ENCODE measurements at places on chromosomes 4 and X. TPM values are rescaled to one million over a fixed set of nuclear protein-coding genes. Genes with fewer than 3 reads are reported as not detected.

DNA sequence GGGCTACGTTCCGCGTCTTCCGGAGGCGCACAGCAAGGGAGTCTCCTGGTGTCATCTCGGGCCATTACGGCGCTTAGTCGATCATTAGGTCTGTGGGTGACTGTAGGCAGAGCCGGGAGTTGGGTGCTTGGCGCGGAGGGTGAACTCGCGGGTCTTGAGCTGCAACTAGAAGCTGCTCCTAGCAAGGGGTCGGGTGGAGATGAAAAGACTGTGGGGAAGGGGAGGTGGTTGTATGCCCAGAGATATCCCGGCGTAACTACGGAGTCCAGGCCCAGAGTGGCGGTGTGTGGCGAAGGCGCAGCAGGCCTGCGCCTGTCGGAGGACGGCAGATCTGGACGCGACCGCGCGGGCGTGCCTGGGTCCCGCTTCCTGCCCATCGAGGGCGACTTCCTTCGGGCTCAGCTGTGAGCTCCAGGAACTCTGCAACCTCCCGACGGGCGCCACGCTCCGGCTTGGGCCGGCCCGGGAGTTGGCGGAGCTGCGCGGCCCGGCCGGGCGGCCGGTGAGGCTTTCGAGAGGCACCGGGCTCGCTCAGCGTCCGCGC, 2.7 kb upstream of the NKX3-2 start:
- DNase-seq = no peak

- no peak for DNase-seq
Measured at GRCh38 chr4:107388736-107389274, 331.2 kb downstream of the PAPSS1 start.

DNA sequence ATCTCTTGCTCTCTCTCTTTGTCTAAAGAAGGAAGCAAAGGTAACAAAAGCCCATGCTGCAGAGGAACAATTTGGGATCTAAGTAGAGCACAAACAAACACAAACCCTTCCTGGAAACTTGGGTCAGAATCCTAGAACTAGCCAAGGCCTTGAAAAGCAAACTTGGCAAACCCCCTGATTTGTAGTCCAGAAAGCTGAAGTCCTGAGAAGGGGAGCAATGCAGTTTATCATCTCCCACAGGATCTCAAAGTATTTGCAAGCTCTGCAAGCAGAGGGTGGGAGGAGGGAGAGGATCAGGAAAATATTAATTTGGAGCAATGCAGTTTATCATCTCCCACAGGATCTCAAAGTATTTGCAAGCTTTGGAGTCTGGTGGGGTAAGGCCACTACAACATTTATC, 379.5 kb upstream of the FGF13 start:
- no peak for DNase-seq

DNA sequence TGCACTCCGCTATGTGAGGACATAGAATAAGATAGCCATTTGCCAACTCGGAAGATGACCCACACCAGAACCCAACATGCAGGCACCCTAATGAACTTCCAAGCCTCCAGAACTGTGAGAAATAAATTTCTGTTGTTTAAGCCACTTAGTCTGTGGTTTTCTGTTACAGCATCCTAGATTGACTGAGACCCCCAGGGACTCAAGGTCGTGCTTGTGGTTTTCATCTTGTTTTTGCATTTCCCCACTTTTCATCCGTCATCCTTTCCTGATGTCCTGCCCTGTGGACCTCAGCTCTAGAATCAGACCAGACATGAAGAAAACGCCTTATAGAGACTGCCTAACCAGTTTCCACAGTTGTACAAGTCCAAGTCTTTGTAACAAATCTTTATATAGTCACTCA, 54.4 kb downstream of the MCUB start:
- DNase-seq = no peak

DNA sequence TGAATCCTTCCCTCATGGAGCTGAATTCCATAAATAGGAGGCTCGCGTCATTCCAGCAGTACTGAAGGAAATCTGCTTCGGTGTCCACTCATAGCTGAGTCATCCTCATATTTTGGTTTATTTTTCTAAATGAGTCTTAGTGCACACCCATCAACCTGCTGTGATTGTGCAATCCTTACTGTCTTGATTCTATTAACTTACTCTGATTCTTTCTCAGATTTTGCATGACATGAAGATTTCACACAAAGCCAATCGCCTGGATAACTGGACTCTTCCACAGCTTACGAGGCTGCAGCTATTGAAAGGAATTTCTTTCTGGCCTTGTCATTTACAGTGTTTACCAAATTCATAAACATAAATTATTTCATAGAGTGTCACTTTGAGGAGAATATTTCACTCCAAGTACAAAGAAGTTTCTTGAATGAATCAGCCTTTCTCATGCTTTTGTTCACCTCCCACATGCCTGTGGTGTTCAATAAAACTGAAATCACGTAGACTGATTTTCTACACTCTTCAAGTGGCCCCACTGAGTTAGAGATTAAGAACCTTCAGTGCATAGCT, 207.6 kb upstream of the SLITRK2 start:
- no peak for DNase-seq

DNA sequence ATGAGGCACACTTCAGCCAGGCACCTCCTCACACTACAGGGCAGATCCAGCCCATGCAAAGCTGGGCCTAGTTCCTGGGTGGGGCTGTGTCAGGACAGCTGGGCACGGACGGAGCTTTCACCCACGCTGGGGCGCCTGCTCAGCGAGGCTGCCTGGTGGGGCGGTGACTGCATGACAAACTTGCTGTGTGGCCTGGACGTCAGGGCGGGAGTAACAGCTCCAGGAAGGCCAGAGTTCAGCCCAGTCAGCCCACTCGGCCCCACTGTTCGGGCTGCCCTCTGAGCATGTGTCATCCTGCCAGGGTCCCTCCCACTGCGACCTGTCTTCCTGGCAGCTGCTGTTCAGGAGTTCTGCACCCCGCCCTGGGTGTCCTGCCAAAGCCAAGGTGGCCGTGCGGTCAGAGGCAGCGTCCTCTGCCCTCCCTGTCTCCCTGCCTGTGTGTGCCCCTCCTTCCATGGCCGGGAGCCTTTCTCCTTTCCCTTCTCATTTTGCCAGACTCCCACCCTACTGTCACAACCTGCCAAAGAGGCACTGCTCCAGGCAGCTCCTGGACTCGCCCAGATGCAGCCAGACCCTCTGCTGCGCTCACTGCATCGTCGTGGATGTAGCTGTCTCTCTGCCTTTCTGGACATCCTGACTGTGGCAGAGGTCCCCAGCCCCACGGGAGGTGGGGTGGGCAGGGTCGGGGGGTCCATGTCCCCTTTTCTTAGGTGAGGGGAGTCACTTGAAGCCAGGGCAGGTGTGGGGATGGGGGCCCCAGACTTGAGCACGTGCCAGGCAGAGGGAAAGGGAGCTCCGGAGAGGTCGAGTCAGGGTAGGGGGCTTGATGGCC, 33.0 kb upstream of the KIAA0232 start:
- peak; percentile 67 for DNase-seq

The CXCL10 gene
- polyA plus RNA-seq = 0.35 TPM

GRCh38 chr4:18733961-18734360, 712.4 kb upstream of the LCORL start:
- peak; percentile 85 for DNase-seq

The PAGE1 gene
- not detected for polyA plus RNA-seq

DNA sequence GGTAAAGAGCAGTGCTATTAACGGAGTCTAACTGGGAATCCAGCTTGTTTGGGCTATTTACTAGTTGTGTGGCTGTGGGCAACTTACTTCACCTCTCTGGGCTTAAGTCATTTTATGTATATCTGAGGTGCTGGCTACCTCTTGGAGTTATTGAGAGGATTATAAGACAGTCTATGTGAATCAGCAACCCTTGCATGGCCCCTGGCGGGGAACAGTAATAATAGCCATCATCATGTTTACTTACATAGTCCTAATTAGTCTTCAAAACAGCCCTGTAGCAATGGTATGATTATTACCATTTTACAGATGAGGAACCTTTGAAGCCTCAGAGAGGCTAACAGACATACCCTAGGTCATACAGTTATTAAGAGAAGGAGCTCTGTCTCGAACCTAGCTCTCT, 1.5 kb downstream of the HPRT1 start:
- no peak for DNase-seq

The PPP2R3B gene
- 226 TPM for polyA plus RNA-seq

GRCh38 chr4:174474457-174475075, 47.7 kb downstream of the HPGD start:
- no peak for DNase-seq

DNA sequence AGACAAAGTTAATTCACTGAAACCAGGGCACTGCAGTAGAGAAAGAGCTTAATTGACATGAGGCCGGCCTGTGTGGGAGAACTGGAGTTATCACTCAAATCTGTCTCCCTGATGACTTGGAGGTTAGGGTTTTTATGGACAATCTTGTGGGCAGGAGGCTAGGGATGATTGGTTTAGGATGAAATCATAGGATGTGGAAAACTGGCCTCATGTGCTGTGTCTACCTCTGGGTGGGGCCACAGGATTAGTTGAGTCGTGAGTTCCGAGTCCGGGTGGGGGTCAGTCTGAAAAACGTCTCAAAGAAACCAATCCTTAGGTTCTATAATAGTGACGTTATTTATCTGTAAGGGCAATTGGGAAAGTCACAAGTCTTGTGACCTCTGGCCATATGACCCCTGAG, 68.1 kb downstream of the UCHL1 start:
- no peak for DNase-seq

The HTN1 gene
- not detected for polyA plus RNA-seq

DNA sequence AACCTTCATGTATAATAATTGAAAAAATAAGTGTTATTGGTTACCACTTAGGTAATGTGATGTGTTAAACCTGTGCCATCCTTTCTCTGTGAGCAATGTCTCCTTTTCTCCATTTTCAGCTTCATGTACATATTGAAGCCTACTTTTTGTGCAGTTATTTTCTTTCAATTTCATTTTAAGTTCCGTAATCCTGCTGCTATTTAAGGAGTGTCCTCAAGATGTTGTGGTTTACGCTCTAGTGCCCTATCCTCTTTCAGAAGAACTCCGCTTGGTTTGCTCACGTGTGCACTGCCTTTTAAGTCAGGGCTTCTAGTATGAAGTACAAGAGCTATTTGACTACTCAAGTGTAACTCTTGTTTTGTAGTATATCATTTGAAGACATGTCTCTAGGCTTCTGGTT, 2253.2 kb upstream of the TENM3 start:
- DNase-seq = peak; percentile 0

The GLRA3 gene
- polyA plus RNA-seq = not detected

- DNase-seq = no peak
Measured at GRCh38 chr4:173801876-173802661, 272.0 kb upstream of the HAND2 start.

The ANAPC10 gene
- polyA plus RNA-seq = 20.8 TPM

- DNase-seq = no peak
Measured at GRCh38 chrX:123878252-123878721, 18.4 kb downstream of the XIAP start.

DNA sequence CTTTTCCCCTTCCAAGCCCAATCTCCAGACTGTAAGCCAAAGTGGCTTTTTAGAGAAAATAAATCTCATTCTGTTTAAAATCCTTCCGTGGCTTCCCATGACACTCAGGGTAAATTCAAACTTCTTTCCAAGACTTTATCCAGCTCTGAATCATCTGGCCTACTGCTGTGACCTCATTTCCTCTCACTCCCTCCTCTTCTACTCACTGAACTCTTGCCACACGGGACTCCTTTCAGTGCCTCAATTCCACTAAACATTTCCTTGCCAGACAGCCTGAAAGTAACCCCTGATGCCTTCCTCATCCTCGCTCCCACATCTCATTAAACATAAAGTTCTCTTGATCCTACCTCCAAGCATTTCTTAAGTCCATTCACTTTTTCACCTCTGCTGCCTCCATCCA, 27.8 kb upstream of the RNF128 start:
- DNase-seq = no peak

Measured in muscle of back (tissue), 13 donors.